Activated CD8-positive, alpha-beta memory T cell treated with anti-CD3 and anti-CD28 coated beads for 4 hours (primary cell): ENCODE measurements at places on chromosomes 11 and 22.

- DNase-seq = no peak
Observed at GRCh38 chr22:36684841-36685240, 18.7 kb downstream of the CACNG2 start.

GRCh38 chr11:61976420-61976800, 9.0 kb upstream of the FTH1 start:
- no peak for DNase-seq

- DNase-seq = no peak
Observed at GRCh38 chr11:86150847-86151173, 81.9 kb upstream of the PICALM start.

DNA sequence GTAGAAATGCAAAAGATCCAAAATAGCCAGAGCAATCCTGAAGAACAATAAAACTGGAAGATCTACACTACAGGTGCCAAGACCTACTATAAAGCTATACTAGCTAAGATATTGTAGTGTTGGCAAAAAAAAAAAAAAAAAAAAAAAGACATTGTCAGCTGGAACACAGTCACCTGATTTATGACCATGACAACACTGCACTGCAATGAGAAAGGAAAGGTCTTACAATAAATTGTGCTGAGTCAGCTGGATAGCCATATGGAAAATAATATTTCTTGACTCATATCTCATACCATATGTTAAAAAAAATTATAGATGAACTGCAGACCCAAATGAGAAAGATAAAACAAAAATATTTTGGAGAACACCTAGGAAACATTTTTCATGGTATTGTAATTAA, 3.1 kb upstream of the PANX3 start:
- DNase-seq = no peak

DNA sequence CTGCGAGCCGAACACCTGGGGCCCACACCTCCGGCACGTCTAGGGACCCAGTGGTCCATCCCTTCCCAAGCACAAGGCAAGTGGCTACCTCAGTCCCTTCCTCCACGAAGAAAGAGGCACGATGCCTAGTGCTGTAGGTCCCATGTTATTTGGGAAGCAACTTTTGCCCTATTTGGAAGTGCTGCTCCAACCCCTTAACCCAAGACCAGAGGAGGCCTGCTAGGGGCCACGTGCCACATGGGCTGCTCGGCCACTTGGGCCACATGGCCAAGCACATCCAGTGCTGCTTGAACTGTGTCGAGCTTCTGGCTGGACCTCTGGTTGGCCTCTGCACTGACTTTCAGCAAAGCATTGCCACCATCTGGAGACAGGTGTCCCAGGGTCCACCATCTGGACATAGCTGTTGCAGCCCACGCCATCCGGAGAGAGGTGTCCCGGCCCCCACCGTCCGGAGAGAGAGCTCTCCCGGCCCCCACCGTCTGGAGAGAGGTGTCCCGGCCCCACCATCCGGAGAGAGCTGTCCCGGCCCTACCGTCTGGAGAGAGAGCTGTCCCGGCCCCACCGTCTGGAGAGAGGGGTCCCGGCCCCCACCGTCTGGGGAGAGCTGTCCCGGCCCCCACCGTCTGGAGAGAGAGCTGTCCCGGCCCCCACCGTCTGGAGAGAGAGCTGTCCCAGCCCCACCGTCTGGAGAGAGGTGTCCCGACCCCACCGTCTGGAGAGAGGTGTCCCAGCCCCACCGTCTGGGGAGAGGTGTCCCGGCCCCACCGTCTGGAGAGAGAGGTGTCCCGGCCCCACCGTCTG, 6.5 kb upstream of the B4GALNT4 start:
- DNase-seq = no peak

DNA sequence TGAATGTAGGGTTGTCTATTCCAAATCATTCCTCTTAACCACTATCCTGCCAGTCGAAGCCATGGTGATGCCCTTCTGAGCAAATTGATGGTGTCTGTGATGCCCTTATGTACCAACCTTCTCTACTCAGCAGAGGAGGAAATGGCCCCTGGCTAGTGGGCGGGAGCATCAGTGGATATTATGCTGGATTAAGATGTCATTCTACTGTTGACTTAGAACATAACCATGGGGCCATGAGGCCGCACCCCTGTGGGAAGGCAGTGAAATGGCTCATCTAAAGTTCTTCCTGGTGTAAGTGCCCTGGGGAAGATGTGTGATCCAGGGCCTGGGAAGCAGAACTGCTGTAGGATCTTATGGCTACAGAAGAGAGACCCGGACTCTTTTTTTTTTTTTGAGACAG, 20.7 kb upstream of the P2RY2 start:
- no peak for DNase-seq

- no peak for DNase-seq
Observed at GRCh38 chr11:108518581-108518980, 20.4 kb upstream of the POGLUT3 start.

GRCh38 chr11:65488273-65489034, 10.4 kb upstream of the MALAT1 start:
- no peak for DNase-seq

DNA sequence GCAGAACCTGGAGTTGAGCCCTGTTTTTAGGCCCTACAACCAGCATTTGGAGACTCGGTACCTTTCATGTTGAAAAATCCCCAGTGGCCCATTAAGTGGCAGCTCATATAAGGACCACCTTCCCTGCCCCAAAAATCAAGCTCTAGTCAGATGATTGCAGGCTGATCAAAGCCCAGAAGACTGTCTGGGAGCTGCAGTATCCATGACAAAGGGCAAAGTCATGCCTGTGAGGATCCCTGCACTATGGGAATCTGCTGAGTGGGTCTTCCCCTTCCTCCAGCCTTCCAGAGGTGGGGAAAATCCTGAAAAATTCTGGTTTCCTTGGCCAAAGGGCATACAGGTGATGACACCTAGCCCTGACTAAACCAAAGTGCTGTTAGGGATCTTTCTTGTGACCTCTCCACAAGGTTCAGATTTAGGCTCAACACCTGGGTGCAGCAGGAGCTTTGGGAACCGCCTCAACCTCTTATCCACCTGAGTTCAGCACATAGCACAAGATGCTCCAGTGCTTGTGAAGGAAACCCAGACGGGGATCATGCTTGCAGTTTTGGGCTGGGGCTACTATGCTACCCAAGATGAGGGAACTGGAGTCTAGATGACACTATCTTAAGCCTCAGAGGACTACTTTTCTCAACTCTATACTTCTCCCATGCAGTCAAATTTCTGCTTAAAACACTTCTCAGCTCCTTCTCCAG, 1.2 kb upstream of the TRIM3 start:
- DNase-seq = no peak

DNA sequence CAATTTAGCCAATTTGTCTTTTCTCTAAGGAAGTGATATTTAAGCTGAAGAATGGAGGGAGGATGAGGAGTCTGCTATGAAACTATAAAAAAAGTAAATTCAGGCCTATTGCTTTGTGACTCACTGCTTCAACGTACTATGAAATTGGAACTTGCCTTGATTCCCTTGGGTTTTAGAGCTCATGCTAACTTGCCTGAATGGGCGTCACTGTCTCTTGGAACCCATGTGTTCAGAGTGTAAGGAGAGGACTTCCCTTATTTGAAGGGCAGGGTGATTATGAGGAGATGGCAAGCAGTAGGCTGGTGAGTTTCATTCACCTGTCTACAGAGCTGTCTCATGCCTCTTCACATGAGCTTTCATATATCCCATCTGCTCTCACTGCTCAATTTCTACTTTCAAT, 28.7 kb upstream of the WT1 start:
- no peak for DNase-seq

DNA sequence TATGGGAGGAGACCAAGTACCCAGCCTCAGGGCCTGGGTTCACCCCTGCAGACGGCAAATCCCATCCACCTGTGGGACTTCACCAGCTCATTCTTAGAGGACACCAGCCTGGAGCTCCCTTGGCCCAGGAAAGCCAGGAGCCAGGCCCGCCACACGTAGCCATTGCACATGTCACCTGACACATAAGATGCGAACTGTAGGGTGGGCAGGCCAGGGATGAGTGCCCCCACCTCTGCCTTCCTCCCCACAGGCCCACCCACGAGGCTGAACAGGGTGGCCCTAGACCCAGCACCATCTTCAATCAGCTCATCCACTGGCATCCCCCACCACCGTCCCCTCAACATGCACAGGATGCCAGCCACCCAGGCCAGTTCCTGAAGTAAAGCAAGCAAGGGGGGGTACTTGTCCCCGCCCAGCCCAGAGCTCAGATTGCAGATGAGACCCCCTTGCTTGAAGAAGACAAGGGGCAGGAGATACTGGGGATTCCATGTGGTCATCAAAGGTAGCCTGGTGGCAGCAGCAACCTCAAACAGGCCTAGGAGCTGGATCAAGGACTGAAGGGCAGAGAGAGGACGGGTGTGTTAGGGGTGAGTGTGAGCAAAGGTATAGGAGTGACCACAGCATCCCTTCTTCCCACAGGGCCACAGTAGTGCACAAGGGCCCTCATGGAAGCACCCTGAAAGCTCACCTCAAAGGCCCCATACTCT, 45.6 kb downstream of the IGLL5 start:
- DNase-seq = no peak

GRCh38 chr11:57111619-57112018, 70.1 kb upstream of the LRRC55 start:
- DNase-seq = no peak

DNA sequence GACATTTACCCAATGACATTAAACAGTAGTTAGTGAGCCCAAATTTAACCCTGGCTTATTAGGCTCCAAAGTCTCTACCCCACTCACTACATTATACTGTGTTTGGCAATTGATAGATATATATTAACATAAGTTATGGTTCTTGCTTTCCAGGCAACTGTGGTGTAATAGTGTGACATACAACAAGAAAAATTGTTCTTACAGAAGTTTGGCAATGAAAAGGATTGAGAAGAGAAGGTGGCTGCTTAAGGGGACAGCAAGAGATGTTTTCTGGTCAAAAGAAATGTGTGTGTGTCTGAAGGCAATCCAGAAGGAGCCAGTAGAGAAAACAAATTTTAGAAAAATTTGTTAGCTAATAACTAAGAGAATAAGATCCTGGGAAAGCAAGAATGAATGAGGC, 132.4 kb downstream of the SWAP70 start:
- DNase-seq = no peak

DNA sequence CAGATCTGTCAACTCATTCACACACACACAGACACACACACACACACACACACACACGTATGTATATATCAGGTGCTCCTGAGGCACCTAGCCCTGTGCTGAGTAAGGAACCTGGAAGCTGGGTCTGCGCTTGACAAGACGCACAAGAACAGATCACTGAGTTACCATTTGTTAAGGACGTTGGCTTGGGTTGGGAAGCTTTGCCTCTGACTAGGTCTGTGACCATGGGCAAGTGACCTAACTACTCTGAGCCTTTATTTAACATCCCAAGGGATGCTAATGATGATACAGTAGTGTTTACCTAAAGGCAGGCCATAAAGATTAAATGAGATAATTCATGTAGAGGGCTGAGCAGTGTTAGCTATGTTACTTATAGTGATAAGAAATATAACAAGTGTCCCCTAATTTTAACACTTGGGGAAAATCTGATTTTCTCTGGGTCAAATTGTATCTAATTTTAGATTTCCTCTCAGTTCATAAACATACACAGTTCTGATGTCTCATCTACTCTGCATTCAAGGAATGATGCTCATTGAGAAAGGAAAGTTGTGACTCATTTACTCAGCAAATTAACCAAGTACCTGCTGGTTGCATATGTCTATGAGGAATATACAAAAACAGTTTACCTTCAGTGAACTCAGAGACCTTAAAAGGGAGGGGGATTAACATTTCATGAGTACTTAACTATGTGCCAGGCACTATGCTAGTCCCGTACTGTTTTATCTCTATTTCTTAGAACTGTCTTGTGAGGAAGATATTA, 13.6 kb downstream of the RNF185 start:
- DNase-seq = no peak

DNA sequence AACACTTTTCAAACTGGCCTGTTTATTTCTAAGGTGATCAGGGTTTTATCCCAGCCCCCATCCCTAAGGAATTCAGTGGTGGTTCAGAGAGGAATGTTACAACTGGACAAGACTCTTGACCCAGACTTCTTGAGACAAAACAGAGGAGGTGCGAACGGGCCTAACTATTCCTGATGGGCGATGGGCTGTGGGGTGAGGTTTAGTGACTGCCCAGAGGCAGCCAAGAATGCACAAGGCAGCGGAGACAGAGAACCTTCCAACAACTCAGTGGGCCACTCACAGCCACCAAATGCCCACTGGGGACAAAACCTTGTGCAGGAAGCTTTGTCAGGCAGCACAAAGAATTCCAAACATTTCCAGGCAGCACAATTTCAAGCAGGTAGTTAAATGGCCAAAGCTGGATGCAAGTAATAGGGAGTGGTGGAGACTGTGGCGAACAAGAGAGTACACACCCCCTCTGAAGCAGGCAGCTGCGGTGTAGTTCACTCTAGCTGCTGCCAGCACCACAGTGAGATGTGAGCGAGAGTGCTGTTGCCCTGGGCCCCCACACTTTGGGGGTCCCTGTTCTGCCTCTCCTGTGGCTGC, 29.2 kb downstream of the SCUBE1 start:
- DNase-seq = no peak

DNA sequence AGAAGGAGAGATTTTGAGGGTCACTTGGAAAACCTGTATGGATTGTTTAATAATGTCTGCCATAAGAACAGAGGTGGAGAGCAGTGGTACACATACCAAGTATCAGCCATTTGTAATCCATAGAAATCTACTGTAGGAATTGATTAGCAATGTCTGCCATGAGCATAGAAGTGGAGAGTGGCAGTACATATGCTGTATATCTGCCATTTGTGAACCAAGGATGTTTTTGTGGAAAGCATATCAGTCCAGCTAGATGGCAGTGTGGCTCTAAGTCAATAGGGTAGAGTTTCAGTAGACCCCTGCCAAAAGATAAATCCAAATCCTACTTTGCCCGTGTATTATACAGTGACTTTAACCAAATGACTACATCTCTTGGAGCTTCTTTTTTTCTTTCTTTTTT, 82.9 kb upstream of the SEZ6L start:
- no peak for DNase-seq

DNA sequence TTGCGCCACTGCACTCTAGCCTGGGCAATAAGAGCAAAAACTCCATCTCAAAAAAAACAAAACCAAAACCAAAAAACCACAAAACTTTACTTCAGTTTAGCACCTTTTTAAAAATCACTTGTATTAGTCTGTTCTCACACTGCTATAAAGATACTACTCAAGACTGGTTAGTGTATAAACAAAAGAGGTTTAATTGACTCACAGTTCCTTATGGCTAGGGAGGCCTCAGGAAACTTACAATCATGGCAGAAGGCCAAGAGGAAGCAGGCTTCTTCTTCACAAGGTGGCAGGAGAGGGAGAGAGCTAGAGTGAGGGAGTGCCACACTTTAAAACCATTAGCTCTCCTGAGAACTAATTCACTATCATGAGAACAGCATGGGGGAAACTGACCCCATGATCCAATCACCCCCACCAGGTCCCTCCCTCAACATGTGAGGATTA, 261.3 kb downstream of the TMEM135 start:
- DNase-seq = no peak

DNA sequence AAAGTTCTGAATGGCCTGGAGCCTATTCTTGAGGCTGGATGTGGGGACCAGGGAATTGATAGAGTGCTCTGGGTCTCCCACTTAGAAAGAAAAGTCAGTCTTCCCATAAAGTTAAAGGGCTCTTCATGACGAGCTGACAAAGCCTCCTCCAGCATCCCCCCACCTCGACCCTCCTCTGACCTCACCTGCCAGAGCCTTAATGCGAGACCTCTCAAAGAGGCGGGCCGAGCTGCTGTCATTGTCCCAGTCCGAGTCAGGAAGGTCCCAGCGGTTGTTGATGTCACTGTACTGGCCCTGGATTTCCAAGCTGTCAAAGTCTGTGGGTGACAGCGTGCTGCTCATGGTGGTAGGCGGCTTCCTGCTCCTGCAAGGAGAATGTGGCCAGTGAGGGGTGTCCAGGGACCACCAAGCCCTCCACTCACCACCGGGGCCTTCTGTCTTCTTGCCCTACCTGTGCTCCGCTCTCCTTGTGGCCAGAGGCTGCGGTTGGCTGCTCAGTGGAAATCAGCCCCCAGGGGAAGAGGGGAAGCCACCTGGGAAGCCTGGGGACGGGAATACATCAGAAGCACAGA, 8.0 kb downstream of the SPTBN2 start:
- DNase-seq = no peak
